Activated T-cell treated with anti-CD3 and anti-CD28 coated beads, Interleukin-2, amount 50 U/mL, for 72 hours (primary cell): ENCODE measurements at places on chromosomes 4 and X. TPM values are rescaled to one million over a fixed set of nuclear protein-coding genes. Genes with fewer than 3 reads are reported as not detected.
A peak's percentile ranks its signal among the peaks of the same experiment; 100 is the strongest.

- peak overlapping the region; percentile 21 for H3K4me3 ChIP-seq
- peak; percentile 26 for DNase-seq
- peaks cover 13% of the 10 kb centered on the region for H3K36me3 ChIP-seq
- H3K4me1 ChIP-seq: peaks cover 26% of the 10 kb centered on the region
- peak overlapping the region; percentile 68 for H3K27ac ChIP-seq
Observed at GRCh38 chr4:80492761-80493160, 157.2 kb downstream of the CFAP299 start.

- no peak for DNase-seq
- H3K36me3 ChIP-seq: no peaks in the 10 kb centered on the region
- no peak overlapping the region for H3K27ac ChIP-seq
- H3K4me1 ChIP-seq: peaks cover 15% of the 10 kb centered on the region
- H3K27me3 ChIP-seq: peaks cover 7% of the 10 kb centered on the region
Observed at GRCh38 chr4:17552427-17552826, 24.6 kb upstream of the LAP3 start.

DNA sequence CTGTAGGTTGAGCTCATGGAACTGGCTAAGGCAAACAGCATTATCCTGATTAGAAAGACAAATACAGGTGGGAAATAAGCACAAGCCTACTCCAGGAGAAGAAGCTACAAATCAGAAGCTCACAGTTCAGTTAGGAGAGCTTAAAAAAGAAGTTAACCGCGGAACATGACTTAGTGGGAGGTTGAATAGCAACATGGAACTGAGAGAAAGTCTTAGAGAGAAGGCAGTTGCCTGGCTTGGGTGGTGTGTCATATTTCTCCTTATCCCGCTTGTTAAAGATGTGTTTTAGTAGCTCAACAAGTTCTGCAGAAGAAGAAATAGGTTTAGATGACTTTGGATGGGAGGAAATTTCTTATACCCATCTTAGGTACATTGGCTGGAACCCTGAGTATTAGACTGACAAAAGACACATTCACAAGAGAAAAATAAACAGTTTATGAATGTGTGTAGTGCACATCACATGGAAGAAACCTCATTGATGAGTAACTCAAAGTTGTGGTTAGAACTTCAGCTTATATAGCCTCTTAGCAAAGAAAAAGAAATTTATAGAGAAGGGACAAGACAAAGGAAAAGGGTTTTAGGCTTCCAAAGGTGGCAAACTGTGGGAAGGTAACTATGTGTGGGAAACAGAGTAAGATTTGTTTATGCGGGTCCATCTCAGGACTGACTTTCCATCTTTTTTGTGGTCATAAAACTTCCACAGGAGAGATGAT, 37.4 kb upstream of the RXFP1 start:
- no peak for DNase-seq
- H3K27me3 ChIP-seq: no peaks in the 10 kb centered on the region
- H3K4me3 ChIP-seq: no peak overlapping the region
- H3K4me1 ChIP-seq: no peaks in the 10 kb centered on the region

GRCh38 chrX:47574076-47574546, 8.1 kb upstream of the TIMP1 start:
- peaks cover 31% of the 10 kb centered on the region for H3K27me3 ChIP-seq
- peaks cover 19% of the 10 kb centered on the region for H3K4me1 ChIP-seq
- no peak overlapping the region for H3K27ac ChIP-seq
- H3K36me3 ChIP-seq: peaks cover 12% of the 10 kb centered on the region

GRCh38 chrX:2871831-2872230, 43.1 kb downstream of the GYG2 start:
- DNase-seq: no peak
- H3K4me3 ChIP-seq: no peak overlapping the region
- H3K4me1 ChIP-seq: no peaks in the 10 kb centered on the region
- no peaks in the 10 kb centered on the region for H3K27me3 ChIP-seq
- no peaks in the 10 kb centered on the region for H3K36me3 ChIP-seq

- peaks cover 21% of the 10 kb centered on the region for H3K27me3 ChIP-seq
- H3K4me3 ChIP-seq: peak overlapping the region; percentile 47
- H3K27ac ChIP-seq: peak overlapping the region; percentile 17
- no peak for DNase-seq
Observed at GRCh38 chr4:56723659-56724230, 42.6 kb upstream of the HOPX start.

DNA sequence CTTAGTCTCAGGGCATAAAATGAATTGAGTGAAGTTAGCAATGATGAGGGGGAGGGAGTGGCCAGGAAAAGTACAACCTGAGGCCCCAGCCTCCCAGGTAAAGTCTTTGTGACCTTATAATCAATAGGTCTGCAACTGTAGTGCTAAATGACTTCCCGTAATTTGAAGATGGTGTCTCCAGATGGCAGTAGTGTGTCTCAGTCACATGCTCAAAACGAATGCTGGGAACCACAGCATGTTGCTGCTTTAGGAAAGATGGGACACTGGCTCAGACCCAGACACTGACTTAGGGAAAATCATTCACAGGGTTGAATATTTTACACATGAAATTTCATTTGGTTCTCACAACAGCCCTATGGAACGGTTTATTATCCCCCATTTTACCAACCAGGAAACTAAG, 10.3 kb downstream of the SRPX2 start:
- no peaks in the 10 kb centered on the region for H3K36me3 ChIP-seq
- no peak for DNase-seq
- H3K4me3 ChIP-seq: no peak overlapping the region
- no peaks in the 10 kb centered on the region for H3K4me1 ChIP-seq

DNA sequence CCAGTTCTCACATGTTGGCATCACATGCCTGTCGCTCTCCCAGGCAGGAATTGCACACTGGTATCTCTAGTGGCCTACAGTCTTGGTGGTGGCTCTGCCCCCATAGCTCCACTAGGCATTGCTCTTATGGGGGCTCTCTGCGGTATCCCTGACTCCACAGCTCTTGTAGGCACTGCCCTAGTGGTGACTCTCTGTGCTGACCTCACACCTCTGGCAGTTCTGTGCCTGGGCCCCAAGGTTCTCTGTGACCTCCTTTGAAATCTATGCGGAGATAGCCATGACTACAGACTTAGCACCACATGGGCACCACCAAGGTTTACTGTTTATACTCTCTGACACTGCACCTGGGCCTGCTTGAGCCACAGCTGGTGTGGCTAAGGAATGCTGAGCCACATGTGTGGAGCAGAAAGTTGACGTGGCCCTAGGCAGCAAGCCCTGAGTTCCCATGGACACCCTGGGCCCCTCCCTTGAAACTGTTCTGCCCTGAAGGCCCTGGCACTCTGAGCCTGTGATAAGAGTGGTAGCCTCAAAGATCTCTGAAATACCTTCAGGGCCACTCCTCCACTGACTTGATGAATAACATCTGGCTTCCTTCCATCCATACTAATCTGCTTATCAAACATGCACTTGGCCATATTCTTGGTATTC, 8.0 kb downstream of the SLC9B1 start:
- H3K27ac ChIP-seq: no peak overlapping the region
- H3K36me3 ChIP-seq: no peaks in the 10 kb centered on the region
- H3K4me3 ChIP-seq: no peak overlapping the region
- no peaks in the 10 kb centered on the region for H3K27me3 ChIP-seq

- DNase-seq: no peak
- peaks cover 12% of the 10 kb centered on the region for H3K4me1 ChIP-seq
- H3K27ac ChIP-seq: peak overlapping the region; percentile 62
Observed at GRCh38 chr4:47010912-47011446, 17.6 kb upstream of the GABRA4 start.

DNA sequence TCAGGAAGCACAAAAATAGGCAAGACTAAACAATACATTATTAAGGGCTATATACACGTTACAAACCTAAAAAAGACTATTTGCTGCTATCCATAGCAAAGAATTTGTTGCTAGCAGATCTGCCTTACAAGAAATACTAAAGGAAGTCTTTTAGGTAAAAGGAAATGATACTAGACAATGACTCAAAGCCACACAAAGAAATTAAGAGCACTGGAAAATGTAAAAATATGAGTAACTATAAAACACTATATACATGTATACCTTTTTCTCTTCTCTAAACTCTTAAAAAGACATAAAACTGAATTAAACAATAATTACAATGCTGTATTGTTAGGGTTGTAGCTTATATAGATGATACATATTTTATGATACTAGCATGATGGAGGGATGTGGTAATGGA, 25.7 kb downstream of the SLC9A7 start:
- DNase-seq: no peak
- peak overlapping the region; percentile 50 for H3K27ac ChIP-seq
- H3K4me3 ChIP-seq: peak overlapping the region; percentile 18
- H3K4me1 ChIP-seq: peaks cover 18% of the 10 kb centered on the region
- peaks cover 9% of the 10 kb centered on the region for H3K36me3 ChIP-seq

The PGAM4 gene
- not detected for total RNA-seq

The GPM6B gene
- total RNA-seq: not detected

The GPR173 gene
- 0.31 TPM for total RNA-seq

The MOSPD2 gene
- 22.6 TPM for total RNA-seq

The TMEM31 gene
- not detected for total RNA-seq
